ENCODE measurements at places on chromosomes 13 and 19. TPM values are rescaled to one million over a fixed set of nuclear protein-coding genes. Genes with fewer than 3 reads are reported as not detected.

Gene KIR2DL3
- not detected for total RNA-seq

Gene SHANK1
- 0.09 TPM for total RNA-seq

Gene NCAN
- not detected for total RNA-seq

- DNase-seq, result no peak
Measured at GRCh38 chr13:104246955-104247354, 1180.7 kb upstream of the SLC10A2 start.

- DNase-seq, result no peak
Measured at GRCh38 chr19:57436417-57436816, 1.3 kb downstream of the ZNF749 start.

DNA sequence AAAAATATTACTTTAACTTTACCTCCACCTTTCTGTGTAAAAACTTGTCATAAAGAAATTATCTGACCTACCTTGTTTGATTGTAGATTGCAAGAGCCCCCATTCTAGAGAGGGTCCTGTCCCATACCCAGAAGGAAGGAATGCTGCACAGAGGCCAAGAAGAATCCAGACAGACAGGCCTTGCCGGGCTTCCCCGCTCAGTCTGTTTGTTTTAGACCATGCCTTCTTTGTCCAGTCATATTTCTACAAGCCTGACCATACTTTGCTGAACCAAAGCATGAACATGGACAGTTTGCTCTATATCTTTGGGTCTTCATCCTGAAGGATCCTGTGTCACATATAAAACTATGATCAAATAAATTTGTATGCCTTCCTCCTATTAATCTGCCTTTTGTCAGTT lies 95.8 kb upstream of the MYCBP2 start:
- no peak for DNase-seq

- no peak for DNase-seq
Measured at GRCh38 chr19:42469311-42470235, 26.8 kb upstream of the CXCL17 start.

DNA sequence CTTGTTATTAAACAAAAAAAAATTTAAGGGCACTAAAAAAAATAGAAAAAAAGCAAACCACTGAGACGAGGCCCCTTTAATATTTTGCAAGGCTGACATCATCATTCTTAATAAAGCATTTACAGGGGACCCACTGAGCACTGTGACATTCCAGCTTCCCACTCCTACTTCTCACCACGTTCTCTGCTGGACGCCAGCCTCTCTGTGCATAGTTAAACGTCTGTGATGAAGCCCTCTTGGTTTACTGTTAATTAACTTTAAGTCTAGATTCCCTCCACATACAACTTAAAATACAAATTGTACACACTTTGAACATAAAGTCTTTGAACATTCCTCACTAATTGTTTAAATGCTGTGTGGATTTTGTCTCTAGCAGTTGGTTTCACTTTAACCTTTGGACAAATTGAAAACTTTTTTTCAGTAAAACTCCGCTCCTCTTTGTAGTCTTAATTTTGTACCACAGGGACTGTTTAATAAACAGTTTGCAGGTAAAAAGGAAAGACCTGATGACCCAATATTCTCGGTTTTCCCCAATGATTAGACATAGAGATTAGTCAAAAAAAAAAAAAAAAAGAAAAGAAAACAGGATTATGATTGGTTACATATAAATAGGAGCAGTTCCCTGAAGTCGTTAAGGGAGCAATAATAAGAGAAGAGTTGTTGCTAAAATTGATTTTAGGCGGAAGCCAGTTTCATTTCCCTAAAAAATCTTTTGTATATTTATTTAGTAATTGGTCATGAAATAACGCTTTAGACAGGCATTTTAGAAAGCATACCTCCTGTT lies 219.8 kb downstream of the MZT1 start:
- DNase-seq, result no peak

GRCh38 chr13:55999709-56000108 lies 1141.0 kb upstream of the PRR20A start:
- DNase-seq, result no peak

- DNase-seq, result no peak
Measured at GRCh38 chr13:47004027-47004426, 107.2 kb upstream of the HTR2A start.
